Right renal cortex interstitium (tissue), 3 donors: ENCODE measurements at places on chromosomes 12 and 14.

DNA sequence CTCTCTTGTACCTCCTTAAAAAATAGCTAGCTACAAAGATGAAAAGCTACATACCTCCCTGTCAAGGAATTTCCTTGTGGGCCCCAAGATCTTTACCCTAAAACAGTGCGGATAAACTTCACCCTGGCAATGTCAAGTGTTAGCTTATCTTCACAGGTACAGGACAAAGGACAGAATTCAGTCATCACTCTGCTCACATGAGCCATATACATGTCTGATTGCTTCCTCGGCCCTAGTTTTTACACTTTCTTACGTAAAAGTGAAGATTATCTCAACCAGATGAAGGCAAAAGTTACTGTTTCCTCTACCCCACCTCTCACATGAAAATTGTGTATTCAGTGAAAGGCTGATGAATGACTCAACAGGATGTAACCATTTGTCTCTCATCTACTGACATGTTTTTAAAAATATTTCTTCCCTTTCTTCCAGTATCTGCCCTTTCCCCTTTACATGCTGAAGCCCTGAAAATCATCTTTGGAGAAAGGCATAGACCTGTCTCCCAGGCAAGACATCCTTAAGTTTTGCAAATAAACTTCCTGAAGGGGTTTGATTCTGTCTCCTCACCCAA is 890.1 kb downstream of the GALC start:
- no peak for DNase-seq

DNA sequence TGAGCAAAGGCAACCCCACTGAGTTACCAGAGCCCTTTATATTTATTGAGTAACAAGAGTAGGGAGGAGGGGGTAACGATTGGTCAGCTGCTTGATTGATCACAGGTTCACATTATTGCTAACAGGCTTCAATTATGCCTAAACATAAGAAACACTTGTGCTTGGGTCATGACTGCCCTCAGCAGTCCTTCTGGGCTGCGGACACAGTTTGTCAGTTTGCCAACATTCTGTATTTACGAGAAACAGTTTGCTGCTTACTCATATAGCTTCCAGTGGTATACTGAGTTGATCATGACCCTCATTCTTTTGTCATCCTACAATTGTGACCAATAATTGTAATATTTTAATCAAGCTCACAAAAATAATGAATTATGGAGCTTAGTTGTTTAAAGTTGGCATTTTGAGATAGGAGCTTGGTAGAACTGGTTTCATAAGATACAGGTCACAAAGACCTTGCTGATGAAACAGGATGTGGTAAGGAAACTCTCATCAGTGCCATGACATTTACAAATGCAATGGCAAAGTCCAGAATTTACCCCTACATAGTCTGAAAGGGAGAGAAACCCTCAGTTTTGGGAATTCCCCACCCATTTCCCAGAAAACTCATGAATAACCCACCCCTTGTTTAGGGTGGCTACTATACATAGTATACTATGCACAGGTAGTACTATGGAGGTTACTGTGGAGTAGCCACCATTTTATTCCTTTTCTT is 1421.0 kb upstream of the FLRT2 start:
- no peak for DNase-seq

DNA sequence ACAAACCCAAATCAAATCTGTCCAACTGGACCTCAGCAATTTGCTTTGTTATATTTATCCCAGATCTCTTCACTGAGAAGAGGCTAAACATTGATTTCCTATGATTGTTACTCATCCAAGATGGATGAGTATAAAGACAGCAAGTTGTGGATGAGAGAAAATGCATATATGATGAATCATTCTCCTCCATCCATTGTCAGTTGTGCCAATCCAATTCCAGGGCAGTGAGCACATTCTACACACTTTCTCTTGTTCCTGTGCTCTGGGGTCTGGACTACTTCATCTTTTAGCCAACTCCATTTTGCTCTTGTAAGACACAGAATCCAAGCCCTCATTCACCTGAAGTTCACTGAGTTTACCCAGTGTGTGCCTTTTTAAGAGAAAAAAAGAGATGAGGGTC is 105.7 kb downstream of the GCH1 start:
- DNase-seq, result no peak

GRCh38 chr14:19917955-19918518 is 2.4 kb upstream of the OR4K5 start:
- DNase-seq, result no peak

DNA sequence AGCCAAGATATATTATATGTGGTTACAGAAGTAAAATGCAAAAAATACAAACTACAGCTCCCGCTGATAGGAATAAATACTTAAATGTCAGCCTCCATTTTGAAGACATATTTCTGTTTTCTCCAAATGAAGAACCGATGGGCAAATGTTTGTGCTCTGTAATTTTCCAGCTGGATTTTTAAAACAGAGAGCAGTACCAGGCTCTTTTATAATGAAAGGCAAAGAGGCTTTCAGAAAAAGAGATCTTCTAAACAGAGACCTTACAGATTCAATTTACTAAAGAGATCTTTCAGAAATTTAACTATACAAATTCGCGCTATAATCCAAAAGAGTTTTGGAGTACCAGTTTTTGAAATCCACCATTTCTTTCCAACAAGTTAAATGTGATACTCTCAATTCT is 19.9 kb downstream of the MAP4K5 start:
- no peak for DNase-seq

- no peak for DNase-seq
These were observed 10.0 kb downstream of the TMCC3 start for GRCh38 chr12:94640134-94640928.

DNA sequence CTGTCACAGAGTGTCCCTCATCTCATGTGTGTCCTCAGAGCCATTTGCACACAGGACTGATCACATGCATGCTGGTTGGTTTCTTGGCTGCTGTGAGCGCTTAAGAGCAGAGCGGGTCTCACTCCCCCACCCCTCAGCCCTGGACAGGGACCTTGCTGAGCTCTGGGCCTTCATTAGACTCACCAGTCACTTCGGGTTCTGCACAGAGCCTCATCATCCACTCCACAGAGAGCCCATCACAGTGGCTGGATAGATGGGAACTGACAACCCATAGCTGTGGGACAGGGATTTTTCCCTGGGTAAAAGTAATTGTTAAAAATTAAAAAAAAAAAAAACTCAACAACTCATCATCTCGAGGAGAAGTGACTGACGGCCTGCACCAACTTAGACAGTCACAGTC is 8.2 kb downstream of the GLRX5 start:
- DNase-seq, result no peak

DNA sequence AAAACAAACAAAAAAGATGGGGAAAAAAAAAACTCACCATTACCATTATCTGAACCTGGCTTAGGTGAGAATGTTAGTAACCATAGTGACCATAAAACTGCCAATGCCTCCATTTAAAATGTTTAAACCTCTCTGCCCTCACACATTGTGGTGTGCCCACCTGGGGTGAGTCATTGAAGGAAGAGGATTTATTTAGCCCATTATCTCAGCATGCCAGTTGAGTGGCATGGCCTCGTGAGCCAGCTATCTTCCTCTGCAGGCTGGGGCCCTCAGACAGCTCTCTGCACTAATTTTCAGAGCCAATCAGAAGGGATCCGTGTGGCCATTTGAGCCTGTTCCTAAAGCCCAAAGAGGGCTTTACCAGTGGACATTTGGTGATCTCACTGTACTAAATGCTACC is 81.8 kb upstream of the CCDC198 start:
- DNase-seq, result no peak

- no peak for DNase-seq
These were observed at the start of gene LBHD2 for GRCh38 chr14:103084021-103084919. LBHD2 (plus strand) TSS chr14:103084210; CDS start chr14:103086013, 1,803 bp downstream.

GRCh38 chr12:15152456-15152855 is 68.8 kb downstream of the RERG start:
- no peak for DNase-seq

- DNase-seq, result no peak
These were observed 58.0 kb upstream of the GSC start for GRCh38 chr14:94827711-94828447.

DNA sequence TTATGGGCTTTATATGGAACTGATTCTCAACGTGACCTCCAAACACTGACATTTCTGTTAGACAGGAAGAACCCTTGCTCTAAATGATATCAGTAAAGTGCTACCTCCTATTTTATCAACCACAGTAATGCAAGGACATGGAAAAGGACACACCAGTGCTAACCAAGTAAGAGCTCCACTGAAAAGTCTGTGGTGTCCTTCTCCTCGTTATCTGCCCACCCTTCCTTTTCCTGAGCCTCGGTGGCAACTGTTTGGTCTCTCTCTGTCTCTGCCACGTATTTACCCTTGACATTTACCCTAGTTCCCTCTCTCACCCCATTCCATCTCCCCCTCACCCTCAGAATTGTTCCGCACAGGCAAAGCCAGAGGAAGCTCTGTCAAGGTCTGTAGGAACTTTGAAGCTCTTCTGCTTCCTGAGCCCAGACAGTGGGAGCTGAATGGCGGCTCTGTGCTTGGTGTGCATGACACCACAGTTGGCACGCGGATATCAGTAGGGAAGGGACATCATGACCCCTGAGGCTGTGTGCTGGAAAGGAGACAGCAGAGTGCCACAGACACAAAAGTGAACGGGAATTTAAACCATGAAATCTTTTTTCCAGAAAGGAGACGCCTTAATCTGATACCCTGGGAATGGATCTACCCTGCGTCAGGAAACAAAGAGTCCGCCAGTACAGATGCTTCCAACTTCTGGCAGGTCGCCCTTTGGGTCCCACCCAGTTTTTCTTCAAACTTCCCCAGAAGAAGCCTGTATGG is 50.8 kb downstream of the NTN4 start:
- no peak for DNase-seq

DNA sequence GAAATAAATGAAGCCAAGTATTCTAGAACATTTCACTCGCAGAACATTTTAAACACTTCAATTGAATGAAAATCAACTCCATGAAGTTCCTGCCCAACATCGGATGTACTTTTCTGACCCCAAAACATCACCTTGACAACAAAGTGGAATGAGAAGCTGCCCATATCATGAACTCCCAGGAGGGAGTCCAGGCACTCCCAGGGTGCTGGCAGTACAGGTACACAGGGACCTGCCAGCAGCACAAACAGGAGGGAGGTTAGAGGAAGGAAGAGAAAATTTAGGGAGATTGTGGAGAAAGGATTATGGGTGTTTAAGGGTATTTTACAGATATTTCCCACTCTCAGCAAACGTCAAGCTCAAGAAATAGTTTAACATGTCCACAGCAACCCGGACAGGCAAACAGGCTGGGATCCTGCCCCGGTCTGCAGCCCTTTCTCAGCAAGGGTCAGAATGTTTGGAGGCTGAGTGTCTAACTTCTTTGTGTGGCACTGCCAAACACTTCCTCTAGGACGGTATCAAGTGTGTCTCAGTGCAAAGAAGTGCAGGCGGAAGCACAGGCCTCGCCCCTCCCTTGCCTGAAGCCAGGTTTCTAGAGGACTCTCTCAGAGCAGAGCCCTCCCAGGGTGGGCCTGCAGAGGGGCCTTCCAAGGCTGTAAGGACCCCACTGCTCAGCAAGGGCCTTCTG is 72.2 kb downstream of the SETD3 start:
- no peak for DNase-seq

DNA sequence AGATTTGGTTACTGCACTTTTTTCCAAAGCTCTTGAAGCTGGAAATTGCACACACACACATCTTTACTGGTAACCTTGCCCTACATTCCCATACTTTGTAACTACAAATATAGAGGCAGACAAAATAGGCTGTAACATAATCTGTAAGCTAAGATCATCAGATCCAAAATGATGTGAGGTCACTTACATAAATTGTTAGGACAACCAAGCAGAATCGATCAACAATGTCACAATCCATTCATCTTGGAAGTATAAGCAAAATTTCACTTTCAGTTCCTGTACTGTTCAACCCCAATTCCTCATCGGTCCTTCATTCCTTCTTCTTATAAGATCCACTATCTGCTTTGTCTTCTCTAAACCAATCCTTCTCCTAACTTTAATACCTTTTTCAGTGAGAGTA is 72.6 kb downstream of the EPS8 start:
- DNase-seq, result no peak

GRCh38 chr12:56188778-56189098 is 545 bp downstream of the SMARCC2 start:
- DNase-seq, result no peak

DNA sequence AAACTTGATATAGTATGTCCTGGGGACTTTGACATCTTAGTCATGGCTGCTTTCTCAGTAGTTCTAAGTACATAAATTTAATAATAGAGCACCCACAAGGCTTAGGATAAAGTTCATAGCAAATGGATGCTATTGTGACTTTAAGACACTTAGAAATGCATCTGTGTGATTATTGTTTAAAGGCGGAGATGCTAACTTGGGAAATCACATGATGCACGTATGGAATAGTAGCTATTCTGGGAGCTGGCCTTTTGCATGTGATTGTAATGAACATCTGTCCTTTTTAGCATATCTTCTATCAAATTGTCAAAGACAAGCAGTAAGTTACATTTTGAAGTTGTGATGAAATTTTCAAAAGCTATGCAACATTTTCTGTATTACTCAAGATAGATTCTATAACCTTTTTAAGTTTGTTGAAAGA is 46.7 kb upstream of the ATP2A2 start:
- no peak for DNase-seq

DNA sequence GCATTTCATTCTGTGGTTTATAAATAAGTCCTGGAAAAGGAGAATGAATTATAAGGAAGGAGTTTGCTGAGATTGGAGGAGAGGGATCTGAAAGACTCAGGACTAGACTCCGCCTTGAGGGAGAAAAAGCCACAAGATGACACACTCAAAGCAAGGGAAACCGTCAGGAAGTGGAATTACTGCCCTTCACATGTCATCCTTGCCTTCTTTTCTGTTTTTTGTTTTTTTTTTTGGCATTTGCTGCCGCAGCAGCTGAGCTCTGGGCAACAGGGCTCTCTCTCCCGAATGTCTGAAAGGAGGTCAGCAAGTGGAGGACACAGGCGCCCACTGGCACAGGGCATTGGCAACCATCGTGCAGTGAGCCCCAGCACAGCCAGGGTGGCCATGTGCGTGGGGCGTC is 344.9 kb downstream of the DPF3 start:
- DNase-seq, result no peak

DNA sequence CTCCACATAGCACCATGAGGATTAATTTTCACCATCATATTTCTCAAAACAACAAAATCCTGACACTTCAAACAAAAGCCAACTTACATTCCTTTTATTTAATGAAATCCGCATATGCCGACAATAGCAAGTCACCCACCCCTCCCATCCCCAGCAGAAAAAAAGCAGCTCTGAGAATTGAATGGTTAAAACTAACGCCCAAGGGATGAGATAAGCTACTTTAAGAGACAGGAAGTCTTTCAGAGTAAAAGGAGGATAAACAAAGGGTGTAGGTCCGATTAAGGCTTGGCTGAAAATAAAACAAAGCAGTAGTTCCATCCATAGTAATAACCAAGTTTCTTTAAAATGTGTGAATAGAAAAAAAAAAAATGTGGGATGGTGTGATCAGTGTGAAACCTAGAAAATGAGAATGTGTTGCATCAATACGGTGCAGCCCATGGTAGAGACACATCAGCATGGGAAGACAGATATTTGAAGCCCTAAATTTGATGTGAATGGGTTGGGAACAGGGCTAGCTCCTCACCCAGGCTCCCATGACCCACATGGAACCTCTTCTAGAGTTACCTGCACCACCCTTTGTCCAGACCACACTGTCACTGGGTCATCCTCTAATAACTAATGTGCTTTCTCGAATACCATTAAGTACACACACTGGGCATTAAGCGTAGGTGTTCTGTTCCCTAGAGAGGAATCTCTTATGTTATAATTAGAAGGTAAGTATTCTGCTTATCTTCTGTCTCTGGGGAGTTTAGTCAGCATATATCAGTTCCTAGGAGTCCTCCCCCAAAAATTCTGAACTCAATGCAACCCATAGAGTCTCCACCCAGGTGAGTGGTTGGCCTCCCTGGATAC is 31.7 kb downstream of the RTRAF start:
- no peak for DNase-seq

GRCh38 chr12:93204896-93205295 is 172.8 kb upstream of the NUDT4 start:
- DNase-seq, result no peak

- DNase-seq, result no peak
These were observed 37.0 kb upstream of the FBXO33 start for GRCh38 chr14:39469094-39469710.
